NCI-H1092 (cell line): ENCODE measurements at places on chromosomes 5 and 9.

- no peak for DNase-seq
These were observed 87.2 kb downstream of the ARHGAP26 start for GRCh38 chr5:142857405-142857804.

DNA sequence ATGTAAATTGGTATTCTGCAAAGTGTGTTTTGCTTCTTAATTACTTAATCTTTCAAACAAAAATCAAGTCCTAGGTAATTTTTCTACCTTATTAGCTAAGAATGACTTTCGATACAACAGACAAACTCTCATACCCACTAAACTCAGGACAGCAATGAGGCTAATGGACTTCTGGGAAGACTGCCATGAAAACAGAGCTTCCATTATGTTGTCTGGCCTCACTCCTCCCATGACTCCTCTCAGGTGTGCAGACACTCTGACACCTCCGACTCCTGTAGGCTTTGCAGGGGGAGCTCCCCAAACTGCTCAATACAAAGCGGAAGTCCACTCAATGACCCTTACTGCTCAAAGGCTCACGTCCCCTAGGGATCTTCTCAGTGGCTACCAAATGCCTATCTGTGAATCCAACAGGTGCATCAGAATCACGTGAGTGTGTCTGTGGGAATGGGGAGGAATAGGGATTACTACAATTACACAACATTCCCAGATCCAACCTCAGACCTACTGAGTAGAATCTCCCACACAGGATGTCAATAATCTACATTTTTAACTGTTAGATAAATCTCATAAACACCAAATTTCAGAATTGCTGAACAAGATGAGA is 289.9 kb downstream of the RAB3C start:
- DNase-seq = peak; percentile 76

GRCh38 chr9:38059233-38059936 is 9.6 kb downstream of the SHB start:
- no peak for DNase-seq

GRCh38 chr9:110947491-110948044 is 90.7 kb downstream of the LPAR1 start:
- DNase-seq = no peak

GRCh38 chr9:113465599-113466140 is 2.1 kb downstream of the RGS3 start:
- DNase-seq = no peak

GRCh38 chr5:171835066-171835465 is 49.4 kb downstream of the SMIM23 start:
- DNase-seq = no peak

GRCh38 chr9:33287087-33287490 is 3.2 kb upstream of the NFX1 start:
- peak; percentile 28 for DNase-seq

DNA sequence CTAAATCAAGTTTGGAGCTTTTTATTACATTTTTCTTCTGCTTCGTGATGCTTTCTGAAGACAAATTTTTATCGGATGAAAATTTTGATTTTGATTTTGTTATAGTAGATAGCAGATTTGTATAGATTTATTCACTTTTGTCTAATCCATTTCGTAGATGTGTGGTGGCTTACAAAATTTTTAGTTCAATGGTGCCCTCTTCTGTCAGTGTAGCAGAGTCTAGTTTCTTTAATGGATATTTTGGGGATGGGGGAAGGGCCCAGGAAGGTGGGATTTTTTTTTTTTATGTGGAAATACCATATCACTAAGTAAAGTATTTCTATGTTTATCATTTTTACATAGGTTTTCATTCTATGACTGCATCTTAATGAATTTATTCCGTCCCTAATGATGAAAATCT is 259.9 kb upstream of the TARS1 start:
- no peak for DNase-seq

DNA sequence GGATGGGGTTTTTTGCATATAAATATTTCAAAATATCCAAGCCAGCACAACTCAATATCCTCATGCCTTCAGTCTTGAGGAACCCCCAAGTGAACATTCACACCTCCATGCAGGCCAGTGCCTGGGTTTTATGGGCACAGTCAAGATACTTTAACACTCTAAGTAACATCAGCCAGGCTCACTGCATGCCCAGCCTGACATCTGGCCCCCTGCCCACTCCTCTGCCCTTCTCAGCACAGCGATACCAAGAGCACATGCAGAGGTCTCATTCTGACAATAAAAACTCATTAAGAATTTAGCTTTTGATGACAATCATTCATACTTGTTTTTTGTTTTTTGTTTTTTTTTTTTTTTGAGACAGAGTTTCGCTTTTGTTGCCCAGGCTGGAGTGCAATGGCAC is 250.0 kb downstream of the CWC27 start:
- DNase-seq = no peak
